T-cell (primary cell): ENCODE measurements at places on chromosomes 2 and 18.

GRCh38 chr2:32478889-32479620 lies 122.2 kb downstream of the BIRC6 start:
- no peak for DNase-seq

GRCh38 chr2:86055314-86055713 lies 50.4 kb downstream of the POLR1A start:
- no peak for DNase-seq

- no peak for DNase-seq
Measured at GRCh38 chr2:241751152-241751551, 16.7 kb downstream of the D2HGDH start.

GRCh38 chr2:76808732-76809131 lies 713.4 kb downstream of the LRRTM4 start:
- no peak for DNase-seq

- no peak for DNase-seq
Measured at GRCh38 chr2:27852691-27853090, 37.5 kb downstream of the RBKS start.

GRCh38 chr2:86025976-86026743 lies 79.5 kb downstream of the POLR1A start:
- no peak for DNase-seq

GRCh38 chr18:69774831-69775230 lies 172.8 kb downstream of the CD226 start:
- no peak for DNase-seq

DNA sequence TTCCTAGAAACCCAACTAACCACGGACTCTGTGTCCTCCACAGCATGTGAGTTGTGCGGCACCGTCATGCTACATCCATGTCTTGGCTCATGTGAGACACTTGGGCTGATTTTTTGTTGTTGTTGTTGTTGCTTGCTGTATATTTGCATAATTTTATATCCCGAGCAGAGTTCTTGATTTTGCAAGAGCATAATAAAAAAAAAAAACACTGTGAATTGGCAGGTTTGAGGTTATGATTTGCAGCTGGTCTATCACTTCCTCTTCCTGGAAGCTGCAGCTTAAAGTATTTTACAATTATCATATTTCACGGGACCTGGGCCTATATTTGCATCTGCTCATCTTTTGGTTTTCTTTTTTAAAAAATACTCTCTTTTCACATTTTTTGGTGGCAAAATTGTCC lies 142.3 kb upstream of the NRP2 start:
- DNase-seq = no peak

- DNase-seq = no peak
Measured at GRCh38 chr2:75074708-75075107, 116.3 kb downstream of the POLE4 start.

DNA sequence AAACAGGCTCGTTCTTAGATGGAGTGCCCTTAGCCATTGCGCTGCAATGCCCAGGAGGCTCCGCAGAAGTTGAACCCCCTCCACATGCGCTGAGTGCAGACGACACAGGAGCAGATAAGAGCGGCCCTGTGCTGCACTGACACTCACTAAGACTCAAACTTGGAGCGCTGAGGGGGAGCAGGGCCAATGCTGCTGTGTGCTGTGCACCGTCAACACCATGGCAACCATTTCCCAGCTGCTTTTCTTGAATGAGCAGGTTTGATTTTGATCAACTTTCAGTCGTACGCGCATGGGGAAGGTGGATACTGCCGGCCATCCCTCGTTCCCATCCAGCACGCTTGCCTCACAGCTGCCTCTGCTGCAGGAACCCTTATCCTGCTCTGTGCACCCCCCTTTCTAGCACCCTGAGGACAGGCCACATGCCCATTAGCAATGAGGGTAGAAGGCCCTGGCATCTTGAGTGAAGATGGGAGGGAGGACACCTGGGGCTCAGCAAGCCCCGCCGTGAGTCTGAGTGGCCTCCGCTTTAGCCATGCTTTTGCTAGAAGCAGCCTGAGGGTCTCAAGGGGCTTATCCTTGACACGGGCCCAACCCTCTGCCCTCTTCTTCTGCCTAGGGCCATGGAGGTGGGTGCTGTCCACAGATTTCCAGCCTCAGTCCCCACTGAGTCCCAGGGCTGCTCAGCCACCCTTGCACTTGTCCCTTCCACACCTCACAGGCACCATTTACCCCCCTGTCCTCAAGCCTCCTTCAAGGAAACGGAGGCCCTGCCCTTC lies 271.9 kb downstream of the PHLPP1 start:
- no peak for DNase-seq

DNA sequence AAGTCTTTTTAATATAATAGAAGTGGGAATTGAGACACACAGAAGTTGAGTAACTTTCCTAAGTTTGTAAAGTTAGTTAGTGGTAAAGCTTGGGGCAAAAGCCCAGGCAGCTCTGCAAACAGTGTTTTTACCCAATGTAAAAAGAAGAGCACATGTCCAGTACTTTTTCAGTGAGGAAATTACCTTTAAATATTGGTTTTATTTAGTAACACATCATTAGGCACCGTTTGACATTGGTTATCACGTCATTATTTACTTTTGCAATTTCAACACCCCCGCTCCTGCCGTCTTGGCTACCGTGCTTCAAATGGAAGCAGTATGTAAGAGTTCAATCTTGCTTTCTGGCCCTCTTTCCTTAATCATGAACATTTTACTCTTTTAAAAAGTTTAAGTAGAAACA lies 807.9 kb downstream of the EPHA4 start:
- DNase-seq = no peak

DNA sequence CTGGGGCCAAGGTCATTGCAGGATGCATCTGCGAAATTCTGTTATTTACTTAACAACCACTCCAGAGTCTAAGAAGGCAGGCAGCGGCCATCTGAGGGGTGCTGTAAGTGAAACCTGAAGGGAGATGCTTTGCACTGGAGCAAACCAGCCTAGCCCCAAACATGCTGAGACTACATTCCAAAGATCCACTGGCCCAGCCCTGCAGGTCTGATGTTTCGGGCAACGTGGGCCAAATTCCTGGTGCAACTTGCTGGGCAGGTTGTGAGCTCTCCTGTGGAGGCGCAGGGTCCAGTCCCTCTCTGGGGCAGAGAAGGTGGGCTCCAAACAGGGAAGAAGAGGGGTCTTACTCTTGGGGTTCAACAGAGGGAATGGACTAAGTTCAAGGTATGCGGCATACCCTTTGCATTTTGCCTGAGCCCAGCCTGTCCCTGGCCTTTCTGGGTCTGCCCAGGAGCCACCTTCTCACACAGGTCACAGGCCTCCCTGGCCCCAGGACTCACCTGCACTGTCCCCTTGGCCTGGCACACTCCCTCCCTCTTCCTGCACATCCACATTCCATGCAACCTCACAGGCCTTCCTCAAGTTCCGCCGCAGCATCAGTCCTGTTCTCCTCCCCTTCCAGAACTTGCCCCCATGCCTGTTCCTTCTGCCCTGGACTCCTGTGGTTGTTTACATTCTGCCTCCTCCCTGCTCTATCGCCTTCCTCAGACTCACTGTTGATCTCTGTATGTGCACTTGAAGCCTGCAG lies 5.1 kb upstream of the MAL start:
- DNase-seq = no peak

GRCh38 chr2:47241715-47242114 lies 86.6 kb upstream of the STPG4 start:
- DNase-seq = no peak

- DNase-seq = no peak
Measured at GRCh38 chr2:219416235-219416602, 2.0 kb upstream of the DES start.

GRCh38 chr2:137333386-137334165 lies 568.2 kb downstream of the THSD7B start:
- DNase-seq = no peak

GRCh38 chr2:191891656-191892055 lies 44.8 kb upstream of the CAVIN2 start:
- DNase-seq = no peak

DNA sequence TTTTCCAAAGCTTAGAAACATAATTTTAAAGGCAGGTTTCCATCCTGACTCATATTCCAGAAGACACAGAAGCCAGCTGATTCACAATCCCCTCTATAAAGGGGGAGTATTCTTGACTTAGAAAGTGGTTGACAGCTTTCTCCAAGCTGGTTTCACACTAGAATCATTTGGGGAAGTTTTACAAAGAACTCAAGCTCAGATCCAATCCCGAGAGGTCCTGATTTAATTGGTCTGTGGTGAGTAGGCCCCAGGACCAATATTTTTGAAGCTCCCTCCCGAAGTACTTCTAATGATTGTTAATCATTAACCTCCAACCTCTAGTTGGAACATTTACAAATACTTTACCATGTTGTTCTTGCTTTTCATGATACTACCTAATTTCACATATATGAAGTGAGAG lies 184.1 kb downstream of the DLGAP1 start:
- DNase-seq = no peak

DNA sequence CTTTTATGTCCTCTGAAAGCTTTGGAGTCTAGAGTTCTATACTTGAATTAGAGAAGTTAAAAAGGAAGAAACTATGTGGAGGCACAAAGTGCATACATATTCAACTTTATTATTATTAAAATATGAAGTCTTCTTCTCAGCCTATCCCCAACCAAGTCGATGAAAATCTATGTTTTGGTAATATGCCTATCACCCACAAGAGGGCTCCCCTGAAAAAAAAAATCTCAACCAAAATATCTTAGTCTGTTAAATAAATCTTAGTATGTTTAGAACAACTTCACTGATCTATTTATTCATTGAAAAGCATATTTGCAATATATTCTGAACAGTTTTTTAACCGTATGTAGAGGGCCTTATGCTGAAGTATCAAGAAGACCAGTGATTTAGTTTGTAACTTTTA lies 804.5 kb downstream of the TDRD15 start:
- no peak for DNase-seq

DNA sequence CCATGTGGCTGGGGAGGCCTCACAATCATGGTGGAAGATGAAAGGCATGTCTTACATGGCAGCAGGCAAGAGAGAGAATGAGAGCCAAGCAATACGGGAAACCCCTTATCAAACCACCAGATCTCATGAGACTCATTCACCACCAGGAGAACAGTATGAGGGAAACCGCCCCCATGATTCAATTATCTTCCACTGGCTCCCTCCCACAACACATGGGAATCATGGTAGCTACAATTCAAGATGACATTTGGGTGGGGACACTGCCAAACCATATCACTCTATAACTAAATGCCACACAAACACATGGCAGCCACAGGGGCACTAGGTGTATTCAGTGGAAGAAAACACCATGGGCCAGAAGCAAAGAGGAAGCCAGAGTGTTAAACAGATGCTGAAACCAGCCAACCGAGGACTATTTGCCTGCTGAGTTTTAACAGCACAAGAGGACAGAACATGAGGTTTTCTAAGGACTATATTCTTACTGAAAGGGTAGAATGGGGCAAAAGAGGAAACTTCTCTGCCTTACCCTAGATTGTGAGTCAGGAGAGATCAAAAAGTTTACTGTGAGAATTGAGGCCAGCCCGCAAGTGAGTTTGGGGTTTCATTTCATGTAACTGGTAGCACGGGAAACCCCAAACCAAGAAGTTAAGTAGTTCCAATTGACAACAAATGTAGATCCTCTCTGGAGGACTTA lies 49.2 kb downstream of the SIGLEC15 start:
- peak; percentile 46 for DNase-seq

GRCh38 chr2:29425866-29426265 lies 310.7 kb downstream of the CLIP4 start:
- DNase-seq = no peak

DNA sequence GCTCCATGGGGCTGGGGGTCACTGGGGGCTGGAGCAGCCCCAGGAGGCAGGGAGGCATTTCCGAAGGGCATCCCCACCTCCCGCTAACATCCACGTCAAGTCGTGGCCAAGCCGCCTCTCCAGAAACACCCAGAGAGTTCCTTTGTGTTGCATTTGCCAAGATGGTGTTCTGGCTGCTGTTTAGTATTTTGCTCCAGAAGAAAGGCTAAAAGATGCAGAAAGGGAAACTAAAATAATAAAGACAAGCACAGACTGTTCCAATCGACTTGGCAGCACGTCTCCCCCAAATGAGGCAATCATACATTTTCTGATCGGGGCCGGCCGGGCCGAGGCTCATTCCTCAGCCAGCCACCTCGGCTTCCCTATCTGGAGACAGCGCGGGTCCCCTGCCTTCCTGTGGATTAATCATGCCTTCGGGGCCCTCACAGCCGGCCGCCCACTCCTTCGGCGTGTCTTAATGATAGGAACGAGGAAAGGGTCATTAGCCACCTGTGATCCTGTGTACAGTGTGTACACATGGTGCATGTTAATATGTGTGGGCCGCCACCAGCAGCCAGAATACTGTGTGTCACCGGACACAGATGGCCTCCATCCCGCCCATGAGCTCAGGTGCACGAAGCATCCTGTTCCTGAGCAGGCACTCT lies 169.2 kb downstream of the KLHL29 start:
- DNase-seq = no peak

DNA sequence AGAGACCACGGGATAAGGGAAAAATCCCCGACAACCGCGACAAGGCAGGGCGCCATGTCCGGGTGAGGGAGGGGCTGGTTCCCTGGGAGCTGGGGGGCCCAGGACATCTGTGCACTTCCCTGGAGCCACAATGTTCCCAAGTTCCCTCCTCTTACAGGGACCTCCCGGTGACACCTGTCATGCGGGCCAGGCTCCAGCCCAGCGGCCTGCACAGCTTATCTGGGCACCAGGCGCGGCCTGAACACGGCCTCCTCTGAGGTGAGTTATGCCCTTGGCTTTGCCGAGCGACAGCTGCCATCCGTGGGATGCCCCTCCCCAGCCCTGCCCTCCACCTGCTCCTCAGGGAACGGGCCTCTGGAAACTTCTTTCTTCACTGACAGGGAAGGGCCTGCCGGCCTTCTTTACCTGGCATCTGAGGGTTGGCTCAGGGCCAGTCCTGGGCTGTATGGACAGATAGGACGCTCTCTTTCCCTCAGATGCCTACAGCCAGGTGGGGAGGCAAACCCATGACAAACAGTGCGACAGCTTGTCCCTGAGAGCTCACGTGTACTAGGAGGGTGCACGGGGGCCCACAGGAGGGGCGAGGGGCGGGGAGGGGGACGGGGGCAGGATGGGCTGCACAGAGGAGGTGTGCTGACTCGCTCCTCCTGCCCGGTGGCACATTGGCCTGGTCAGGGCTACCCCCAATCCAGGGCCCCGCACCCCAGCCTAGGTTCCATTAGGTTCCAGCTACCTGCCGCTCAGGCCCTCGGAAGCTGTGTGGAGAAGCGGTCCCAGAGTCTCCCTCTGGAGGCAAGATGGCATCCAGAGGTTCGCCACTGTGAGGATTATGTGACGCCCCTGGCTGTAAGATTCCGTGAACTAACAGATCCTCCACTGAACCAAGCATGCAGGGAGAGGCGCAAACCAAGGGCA lies 34.9 kb upstream of the HPCAL1 start:
- DNase-seq = no peak

DNA sequence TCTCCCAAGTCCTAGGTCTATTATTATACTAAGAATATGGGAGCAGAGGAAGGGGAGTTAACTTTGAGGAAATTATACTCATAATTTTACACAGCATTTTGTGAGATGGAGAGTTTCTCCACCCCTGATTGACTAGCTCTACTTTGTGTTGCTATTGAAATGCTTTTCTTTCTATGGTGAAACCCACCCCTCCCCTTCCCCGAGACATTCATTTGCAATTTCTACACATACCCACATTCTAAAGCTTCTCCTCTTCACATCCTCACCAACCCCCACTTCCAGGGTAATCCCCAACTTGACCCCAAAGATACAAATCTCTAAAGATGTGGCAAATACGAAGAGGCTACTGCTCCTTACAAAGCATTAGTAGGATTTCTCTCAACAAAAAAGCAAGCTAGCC lies 992.2 kb downstream of the BCL11A start:
- DNase-seq = no peak
